DMS 273 treated with DMSO at 0.1 percent for 48 hours (cell line): ENCODE measurements at places on chromosomes 6 and 20.

DNA sequence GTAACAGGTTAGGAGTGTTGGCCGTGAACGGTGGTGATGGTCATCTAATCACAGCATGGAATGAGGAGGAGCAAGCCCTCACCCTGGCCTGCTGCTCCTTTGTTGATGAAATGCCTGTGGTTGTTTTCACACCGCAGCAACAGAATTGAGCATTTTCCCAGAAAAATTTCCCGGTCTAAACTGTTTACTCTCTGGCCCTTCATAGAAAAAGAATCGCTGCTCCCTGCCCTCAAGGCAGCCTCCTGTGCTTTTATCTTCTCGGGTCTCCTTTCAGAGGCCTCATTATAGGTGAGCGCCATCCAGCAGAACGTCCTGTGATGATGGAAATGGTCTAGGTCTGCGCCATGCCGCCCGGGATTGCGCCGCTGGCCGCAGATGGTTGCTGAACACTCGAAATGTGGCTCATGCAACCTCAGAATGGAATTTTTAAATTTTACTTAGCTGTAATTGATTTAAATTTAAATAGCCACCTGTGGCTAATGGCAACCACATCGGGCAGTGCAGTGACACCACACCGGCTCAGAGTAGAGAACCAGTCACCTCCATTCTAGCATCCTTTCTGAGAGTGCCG is 30.2 kb downstream of the PHACTR3 start:
- DNase-seq: no peak

GRCh38 chr20:57150559-57150958 is 115.9 kb downstream of the BMP7 start:
- DNase-seq: no peak

DNA sequence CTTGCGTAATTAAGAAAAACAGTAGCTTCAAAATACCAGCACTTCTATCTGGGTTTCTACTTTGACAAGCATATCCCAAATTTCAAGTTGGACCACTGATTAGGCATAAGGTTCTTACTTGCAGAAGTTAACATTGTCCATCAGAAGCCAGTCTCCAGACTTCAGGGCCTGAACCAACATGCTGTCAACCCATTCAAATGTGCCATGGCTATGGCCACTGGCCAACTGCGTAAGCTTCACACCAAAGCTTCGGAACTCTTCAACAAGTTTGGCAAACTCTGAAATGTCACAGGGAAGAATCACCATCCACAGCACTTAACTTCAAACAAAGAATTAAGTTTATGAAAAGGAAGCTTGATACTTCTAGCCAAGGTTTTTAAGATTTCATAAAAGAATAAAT is 78.0 kb upstream of the LYRM2 start:
- DNase-seq: no peak

DNA sequence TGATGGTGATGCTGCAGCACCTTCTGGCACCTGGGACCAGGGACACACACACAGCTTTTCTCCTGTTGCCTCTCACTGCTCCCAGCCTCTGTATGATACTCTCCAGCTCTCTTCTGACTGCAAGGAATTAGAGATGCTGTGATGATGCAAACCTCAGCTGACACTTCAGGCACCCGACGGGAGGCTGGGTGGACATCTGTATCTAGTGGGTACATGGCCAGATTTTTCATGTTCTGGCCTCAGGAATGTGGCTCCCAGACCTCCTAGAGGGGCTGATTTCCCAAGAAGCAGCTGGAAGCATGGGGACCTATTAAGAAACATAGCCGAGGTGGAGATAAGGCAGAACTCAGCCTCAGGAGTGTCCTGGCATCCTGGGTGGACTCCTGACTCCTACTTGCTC is 6.8 kb upstream of the EPB41L1 start:
- DNase-seq: no peak

DNA sequence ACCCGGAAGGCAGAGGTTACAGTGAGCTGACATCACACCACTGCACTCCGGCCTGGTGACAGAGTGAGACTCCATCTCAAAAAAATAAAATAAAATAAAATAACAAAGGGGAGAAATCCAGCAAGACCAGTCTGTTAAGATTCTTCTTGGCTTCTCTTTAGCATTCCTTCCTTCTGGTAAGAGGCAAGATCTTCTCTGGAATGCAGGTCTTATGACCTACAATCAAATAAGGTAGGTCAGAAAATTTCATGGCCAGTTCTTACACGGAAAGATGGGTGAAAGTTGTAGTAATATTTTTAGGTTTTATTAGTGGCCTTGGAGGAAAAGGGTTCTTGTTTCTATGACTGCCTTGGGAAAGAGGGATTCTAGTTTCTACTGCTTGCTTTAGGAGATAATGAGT is 180.9 kb downstream of the FUT9 start:
- no peak for DNase-seq

DNA sequence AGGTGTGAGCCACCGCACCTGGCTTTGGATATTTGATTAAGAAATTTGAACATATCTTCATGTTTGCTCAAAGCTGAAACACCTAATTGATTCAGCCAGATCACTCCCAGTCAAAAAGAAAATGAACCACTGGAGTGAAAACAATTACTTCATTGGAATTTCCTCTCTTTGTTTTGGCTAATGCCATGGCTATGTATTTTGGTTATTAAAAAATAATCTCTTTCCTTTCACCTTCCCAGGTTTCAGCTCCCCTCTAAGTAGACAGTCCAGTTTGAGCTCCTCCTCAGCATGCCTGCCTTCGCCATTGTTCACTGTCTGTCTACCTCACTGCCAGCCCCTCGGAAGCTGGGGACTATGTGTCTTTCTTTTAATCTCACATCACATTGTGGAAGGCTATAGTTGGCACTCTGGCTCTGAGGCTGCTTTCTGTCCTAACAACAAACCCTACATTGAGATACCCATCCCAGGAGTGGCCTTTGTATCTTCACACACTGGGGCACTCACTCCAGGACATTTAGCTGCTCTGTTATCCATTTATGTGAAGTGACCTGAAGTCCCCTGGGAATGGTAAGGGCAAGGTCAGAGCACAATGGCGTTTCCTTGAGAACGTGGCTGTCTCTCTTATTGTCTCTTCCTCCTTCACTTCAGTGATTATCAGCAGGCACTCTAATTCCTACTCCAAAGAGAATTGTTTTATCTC is 764.0 kb upstream of the CITED2 start:
- DNase-seq: no peak

DNA sequence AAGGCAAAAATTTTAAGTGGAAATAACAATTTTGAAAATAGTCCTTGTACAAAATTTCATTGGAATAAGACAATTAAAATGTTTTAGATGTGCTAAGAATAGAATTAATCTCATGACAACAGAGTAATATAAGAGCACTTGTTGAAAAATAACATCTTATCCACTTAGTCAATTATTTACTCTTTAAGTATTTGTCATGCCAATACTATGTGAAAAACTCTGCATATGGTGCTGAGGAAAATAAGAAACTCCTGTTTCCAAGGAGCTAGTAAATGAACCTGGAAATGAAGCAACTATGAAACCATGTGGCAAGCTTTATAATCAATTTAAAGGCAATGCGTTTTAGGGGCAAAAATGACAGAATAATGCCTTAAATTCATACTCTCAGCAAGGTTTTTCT is 42.7 kb upstream of the HCRTR2 start:
- DNase-seq: no peak

DNA sequence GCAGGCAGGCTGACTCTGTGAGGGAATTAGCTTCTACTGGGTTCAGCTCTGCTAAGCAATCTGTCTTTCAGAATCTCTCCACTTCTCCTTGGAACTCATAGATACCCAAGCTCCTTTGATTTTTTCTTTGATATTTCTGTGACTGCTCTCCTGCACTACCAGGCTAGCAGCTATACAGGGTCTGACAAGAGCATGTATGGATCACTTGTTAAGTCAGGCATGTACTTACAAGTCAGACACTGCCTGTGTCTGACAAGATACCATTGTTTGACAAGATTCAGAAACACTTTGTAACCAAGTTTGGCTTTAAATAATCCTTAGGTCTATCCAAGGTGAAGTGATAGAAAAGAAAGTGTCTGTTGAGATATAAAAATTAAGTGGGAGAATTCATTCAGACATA is 79.5 kb downstream of the SESN1 start:
- no peak for DNase-seq

GRCh38 chr6:145276756-145277155 is 458.6 kb downstream of the EPM2A start:
- no peak for DNase-seq

DNA sequence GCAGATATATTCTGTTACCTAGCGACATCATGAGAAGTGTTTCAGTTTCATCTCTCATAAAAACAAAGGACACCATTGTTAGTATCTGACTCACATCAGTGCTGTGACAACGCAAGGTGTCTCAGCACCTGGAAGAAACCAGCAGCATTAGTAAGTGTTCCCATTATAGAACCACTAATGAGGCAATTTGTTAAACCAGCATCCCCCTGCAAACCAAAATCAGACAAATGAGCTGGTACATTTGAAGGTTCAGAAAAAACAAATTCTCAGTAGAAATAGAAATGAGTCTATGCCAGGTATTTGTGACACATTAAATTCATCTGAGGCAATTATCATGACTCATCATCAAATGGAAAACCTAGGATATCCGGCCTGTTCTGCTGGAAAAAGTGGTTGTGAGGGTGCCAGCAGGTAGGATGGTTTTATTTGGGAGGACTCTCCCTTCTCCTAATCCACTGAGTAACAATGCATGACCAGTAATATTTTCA is 151.7 kb downstream of the TMEM200A start:
- no peak for DNase-seq

- no peak for DNase-seq
Measured at GRCh38 chr6:53858913-53859312, 64.1 kb downstream of the LRRC1 start.

GRCh38 chr6:131729550-131729949 is 18.7 kb upstream of the CTAGE9 start:
- no peak for DNase-seq

DNA sequence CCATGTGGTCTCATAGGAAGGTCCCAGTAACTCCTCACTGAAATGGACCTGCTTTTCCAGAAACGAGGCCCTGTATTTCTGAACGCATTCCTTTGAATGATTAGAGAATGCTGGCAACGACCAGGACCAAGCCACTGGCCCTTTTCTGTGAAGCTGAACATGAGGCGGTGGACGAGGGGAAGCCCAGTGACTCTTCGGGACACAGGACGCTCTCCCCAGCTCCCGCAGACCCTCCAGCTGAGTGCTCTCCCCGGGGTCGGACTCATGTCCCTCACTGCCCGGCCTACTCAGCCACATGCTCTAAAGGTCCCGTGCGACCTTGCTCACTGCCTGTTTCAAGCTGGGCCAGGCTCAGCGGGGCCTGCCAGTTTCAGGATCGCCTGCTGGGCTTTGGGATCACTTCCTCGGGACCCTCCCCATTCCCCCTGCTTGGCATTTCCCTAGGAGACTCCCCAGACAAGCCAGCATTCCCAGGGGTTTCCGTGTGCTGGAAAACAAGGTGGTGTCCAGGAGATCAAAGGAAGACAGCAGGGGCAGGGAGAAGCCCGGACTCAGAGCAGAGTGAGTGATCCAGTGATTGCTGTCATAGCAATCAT is 2.6 kb upstream of the CST9 start:
- no peak for DNase-seq

GRCh38 chr6:137911675-137912191 is 44.7 kb downstream of the TNFAIP3 start:
- DNase-seq: no peak

- DNase-seq: no peak
Measured at GRCh38 chr6:69791065-69791471, 5.7 kb downstream of the LMBRD1 start.

- DNase-seq: no peak
Measured at GRCh38 chr20:38748861-38749149, 545 bp downstream of the ACTR5 start.

DNA sequence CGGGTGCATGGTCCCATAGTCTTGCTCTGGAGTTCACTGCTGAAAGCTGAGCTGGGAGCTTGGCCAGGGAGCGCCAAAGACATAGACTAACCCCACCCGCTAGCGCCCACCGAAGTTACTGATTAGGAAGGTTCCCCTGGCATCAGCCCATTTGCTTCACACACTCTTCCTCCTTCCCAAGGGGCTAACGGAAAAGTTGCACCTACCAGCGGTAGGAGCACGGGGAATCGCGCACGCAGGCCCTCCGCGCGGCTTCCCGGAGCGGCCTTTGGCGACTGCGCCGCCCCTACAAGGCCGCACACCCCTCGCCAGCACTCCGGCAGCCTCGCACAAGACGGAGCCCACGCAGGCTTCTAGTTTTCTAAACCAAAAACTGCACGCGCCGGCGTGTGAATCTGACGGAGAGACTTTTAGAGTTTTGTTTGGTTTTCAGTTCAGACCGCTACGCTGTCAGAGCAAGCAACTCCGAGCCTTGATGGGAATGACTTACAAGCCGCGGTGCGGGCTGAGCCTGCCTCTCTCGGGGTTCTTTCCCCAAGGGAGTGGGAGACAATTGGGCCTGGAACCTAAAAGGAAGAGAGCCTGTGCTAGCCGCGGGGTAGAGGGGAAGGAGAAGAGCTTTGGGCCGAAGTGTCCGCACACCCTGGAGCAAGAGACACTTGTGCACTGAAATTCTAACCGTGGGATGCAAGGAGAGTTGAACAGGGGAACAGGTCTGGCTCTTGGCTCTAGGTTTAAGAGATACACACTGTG is 891 bp upstream of the POU3F2 start:
- DNase-seq: no peak

DNA sequence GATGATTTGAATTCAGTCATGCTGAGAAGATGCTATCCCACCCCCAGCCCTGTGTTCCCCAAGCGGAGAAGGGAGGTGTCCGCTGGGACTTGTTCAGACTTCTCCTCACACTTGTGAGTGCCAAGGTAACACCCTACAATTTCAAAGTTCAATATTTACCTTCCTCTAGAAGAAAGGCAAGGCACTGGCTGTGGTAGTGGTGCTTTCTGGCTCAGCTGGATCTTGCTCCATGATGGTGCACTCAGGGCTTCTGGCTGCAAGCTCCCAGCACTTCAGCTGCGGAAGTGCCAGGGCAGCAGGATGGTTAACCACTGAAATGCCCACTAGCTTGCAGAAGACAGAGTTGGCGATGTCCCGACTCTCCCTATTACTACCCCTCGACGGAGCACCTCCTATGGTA is 135.4 kb downstream of the MTFR2 start:
- DNase-seq: no peak

- DNase-seq: no peak
Measured at GRCh38 chr6:151340219-151340978, 51.0 kb downstream of the ZBTB2 start.

DNA sequence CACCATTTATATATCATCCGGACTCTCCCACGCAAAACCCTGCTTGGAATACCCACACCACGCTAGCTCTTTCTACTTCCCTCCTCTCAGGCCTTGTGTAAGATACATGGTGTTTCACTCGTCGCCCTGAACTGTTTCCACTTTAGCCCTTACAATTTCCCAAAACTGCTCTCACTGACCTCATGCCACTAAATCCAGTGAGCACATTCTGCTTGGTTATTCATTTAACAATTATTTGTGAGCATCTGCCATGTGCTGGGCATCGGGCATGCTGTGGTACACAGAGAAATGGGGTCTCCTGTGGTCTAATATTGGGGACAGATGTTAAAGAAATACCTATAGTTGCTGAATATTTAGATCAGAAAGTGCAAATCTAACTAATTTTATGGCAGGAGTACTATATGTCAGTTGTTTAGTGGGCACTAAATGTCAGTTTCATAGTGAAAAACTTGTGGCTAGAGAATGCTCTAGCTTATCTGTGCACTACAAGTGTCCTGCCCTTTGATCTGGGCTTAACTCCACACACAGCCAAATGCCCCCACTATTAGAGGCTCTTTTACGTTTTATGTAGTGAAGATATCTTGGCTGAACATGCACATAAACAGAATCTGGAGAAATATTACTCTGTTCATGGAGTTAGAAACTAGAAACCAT is 41.0 kb downstream of the PLEKHG1 start:
- no peak for DNase-seq
